Panc1 (cell line): ENCODE measurements at places on chromosomes 16 and 17. TPM values are rescaled to one million over a fixed set of nuclear protein-coding genes. Genes with fewer than 3 reads are reported as not detected.

DNA sequence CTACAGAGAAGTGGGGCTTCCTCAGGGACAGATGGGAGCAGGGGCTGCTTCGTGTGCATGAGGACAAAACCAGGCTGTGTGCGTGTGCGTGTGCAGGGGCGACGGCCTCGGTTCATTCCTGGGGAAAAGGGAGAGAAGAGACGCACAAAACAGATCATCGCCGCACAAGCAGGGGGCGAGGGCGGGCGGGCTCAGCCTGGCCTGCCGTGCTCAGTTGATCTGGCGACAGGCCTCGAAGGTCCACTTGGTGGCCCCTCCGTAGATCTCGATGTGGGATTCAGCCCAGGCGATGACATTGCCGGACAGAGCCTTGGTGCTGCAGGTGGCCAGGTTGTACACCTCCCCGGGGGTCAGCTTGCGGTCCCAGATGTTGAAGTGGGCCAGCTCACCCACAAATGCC, 5.8 kb downstream of the NPTX1 start:
- DNase-seq, result no peak

GRCh38 chr17:73192894-73193701, at the start of gene COG1:
COG1 (plus strand) TSS chr17:73193055; CDS start chr17:73193070, 15 bp downstream.
- DNase-seq, result no peak

DNA sequence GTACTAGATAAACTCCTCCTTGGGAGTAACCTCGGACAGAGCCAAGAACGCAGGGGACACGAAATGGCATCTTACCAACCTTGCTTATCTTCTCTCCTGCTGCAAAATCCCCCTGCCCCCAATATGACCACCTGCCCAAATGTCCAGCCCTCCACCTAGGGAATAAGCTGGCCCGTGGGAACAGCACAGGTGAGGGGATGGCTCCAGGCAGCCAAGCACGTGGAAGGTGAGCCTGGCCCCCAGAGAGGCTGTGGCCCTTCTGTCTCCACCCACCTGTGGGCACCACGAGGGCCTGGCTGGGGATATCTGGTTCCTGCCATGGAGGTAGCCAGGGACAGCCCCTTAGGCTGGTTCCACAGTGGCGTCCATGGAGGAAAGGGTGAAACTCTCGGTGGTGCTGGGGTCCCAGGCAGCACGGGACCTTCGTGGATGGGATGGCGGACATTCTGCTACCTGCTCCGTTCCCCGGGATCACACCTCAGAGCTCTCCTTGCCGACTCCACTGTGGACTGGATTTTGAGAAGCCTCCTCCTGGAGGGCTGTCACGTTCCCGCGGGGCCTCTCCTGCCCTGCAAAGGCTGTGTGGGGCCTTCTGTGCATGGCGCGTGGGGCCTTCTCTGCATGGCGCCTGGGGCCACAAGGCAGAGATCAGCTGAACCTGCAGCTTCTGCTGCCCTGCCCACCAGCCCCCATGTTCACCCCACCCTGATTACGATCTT, 388.5 kb upstream of the TNRC6C start:
- DNase-seq, result no peak

GRCh38 chr17:28547623-28548416, 4.6 kb downstream of the UNC119 start:
- DNase-seq, result peak; percentile 60

DNA sequence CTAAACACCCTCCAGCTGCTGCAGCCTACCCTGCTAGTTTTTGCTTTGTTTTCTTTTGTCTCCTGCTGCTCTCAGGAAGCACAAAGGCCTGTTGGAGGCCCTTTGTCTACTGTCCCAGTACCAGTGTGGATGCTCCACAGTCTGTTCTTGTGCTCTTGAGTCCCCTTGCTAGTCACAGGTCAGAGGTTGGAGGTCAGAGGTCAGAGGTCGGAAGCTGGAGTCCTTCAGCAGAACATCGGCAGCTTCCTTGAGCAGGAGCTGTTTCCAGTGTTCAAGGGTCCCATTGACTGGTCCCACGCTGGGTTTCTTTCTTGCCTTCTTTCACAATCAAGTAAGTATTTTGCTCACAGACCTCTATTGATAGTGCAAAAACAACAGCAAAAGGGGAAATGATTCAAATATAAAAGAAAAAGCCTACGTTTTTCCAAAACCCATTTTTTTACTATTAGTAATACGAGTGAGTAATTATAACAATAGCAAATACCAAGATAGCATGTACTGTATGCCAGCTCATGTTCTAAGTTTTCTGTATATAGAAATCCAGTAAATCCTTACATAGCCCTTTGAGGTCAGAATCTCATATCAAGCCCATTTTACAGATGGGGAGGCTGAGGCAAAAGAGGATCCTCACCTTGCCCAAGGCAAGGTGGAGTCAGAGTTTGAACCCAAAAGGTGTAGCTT, 10.9 kb upstream of the IL34 start:
- no peak for DNase-seq

DNA sequence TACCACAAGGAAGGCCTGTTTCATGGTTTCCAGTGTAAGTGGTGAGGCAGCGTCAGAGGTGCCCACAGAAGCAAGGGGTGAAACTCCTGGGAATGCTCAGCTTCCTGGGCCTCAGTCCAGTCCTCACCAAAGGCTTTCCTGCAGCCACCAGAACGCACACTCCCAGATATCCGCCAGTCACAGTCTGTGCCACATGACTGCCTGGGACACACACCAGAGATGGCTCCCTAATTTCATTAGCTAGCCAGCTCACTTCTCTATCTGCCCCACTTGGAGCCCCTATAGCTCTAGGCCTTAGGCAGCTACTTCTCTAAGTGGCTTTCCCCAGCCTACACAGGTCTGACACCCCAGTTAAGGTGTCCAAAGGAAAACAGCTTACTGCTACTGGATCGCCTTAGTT, 77.0 kb downstream of the CYTH1 start:
- no peak for DNase-seq

- no peak for DNase-seq
These were observed 2.7 kb downstream of the ZFPM1 start for GRCh38 chr16:88455610-88456355.

Gene ABCA10
- 0.90 TPM for total RNA-seq
